Left ventricle myocardium inferior (tissue), 1 donor: ENCODE measurements at places on chromosomes 6 and 20. TPM values are rescaled to one million over a fixed set of nuclear protein-coding genes. Genes with fewer than 3 reads are reported as not detected.

SAMD3 gene
- total RNA-seq, result not detected

ARMH2 gene
- not detected for total RNA-seq

CCN6 gene
- not detected for total RNA-seq

SEL1L2 gene
- total RNA-seq, result 1.4 TPM

BICRAL gene
- 12.0 TPM for total RNA-seq

CEP57L1 gene
- total RNA-seq, result 6.2 TPM

HEY2 gene
- total RNA-seq, result 25.6 TPM

RAD21L1 gene
- total RNA-seq, result not detected

MRAP2 gene
- 0.16 TPM for total RNA-seq

SASH1 gene
- total RNA-seq, result 22.5 TPM

- no peak overlapping the region for H3K27ac ChIP-seq
- H3K4me1 ChIP-seq, result peaks cover 50% of the 10 kb centered on the region
- H3K36me3 ChIP-seq, result no peaks in the 10 kb centered on the region
- no peak for DNase-seq
Measured at GRCh38 chr6:35251949-35252348, 7.6 kb upstream of the ZNF76 start.

- H3K27ac ChIP-seq, result no peak overlapping the region
- no peak for DNase-seq
- peaks cover 100% of the 10 kb centered on the region for H3K27me3 ChIP-seq
- peaks cover 55% of the 10 kb centered on the region for H3K4me1 ChIP-seq
- H3K4me3 ChIP-seq, result peak overlapping the region; percentile 62
Measured at GRCh38 chr20:21101453-21101931, 4.7 kb downstream of the LINC00237 start.

DNA sequence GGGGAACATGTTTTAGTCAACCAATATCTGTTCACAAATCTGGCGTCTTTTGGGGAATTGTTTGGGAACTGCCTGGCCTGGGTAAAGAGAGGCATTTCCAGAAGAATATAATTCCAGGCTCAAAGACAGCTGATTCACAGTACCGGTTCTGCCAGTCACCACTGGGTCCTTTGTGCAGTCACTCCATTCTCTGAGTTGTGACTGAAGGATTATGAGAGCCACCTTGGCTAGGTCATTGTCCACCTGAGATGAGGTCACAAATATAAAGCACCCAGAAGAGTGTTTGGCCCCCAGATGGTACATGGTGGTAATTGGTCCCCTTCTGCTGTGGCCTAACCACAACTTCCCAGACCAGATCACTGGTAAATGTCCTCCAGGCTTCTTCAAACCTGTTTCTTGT is 121.0 kb upstream of the SPACA1 start:
- no peaks in the 10 kb centered on the region for H3K27me3 ChIP-seq
- no peak for DNase-seq
- H3K4me1 ChIP-seq, result peaks cover 3% of the 10 kb centered on the region
- no peak overlapping the region for H3K27ac ChIP-seq
- H3K4me3 ChIP-seq, result no peak overlapping the region

DNA sequence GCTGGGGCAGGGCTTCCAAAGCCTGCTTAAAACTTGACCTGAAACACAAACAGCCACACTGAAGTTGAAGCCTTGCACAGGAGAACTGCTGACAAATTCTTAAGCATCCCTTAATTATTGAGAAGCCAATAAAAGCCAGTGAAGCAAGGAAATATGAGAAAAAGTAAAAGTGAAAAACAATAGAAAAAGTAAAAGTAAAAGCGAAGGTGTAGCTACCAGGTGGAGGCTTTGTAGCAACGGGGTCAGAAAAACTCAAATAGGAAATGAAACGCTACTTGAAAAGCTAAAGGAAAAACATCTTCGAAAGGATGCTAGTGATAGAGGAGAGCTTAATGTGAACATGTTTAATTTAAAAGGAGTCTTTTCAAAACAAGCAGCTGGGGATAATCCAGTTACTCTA is 97.4 kb downstream of the IRF4 start:
- DNase-seq, result no peak
- H3K36me3 ChIP-seq, result peaks cover 85% of the 10 kb centered on the region
- no peak overlapping the region for H3K4me3 ChIP-seq
- no peak overlapping the region for H3K27ac ChIP-seq
- no peaks in the 10 kb centered on the region for H3K4me1 ChIP-seq
- no peaks in the 10 kb centered on the region for H3K27me3 ChIP-seq

GRCh38 chr20:5140195-5140594 is 13.4 kb downstream of the CDS2 start:
- H3K4me1 ChIP-seq, result peaks cover 95% of the 10 kb centered on the region
- H3K36me3 ChIP-seq, result peaks cover 3% of the 10 kb centered on the region
- H3K4me3 ChIP-seq, result no peak overlapping the region
- peak overlapping the region; percentile 51 for H3K27ac ChIP-seq
- no peaks in the 10 kb centered on the region for H3K27me3 ChIP-seq

DNA sequence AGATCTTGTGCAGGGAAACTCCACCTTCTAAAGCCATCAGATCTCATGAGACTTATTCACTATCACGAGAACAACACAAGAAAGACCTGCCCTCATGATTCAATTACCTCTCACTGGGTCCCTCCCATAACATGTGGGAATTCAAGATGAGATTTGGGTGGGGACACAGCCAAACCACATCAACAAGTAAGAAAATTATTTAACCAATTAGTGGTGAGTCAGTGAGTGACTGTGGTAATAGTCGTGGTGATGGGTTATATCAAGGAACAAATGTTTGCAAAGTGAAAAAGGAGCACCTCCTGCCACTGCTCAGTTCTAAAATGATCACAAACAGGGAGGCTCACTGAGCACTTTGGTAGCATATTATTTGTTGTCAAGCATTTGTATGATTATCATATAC is 20.6 kb downstream of the EPM2A start:
- H3K4me1 ChIP-seq, result no peaks in the 10 kb centered on the region
- no peak for DNase-seq
- peaks cover 8% of the 10 kb centered on the region for H3K36me3 ChIP-seq
- no peak overlapping the region for H3K4me3 ChIP-seq
- H3K27me3 ChIP-seq, result no peaks in the 10 kb centered on the region

DNA sequence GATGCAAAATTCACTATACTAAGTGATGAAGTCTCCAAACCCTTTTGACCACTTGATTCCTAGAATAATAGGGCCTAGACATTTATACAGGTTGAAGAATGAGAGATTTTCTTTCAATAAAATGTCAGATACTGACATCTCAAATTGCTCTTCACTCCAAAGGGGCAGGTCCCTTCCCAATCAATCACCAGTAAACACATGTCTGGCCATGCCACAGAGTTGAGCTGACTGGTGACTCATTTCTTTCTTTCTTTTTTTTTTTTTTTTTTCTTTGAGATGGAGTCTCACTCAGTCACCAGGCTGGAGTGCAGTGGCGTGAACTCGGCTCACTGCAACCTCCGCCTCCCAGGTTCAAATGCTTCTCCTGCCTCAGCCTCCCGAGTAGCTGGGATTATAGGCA is 388.6 kb upstream of the BTBD3 start:
- H3K4me3 ChIP-seq, result no peak overlapping the region
- no peaks in the 10 kb centered on the region for H3K36me3 ChIP-seq
- H3K4me1 ChIP-seq, result no peaks in the 10 kb centered on the region
- DNase-seq, result no peak
- no peak overlapping the region for H3K27ac ChIP-seq
- H3K27me3 ChIP-seq, result no peaks in the 10 kb centered on the region

GRCh38 chr20:46285072-46285471 is 23.2 kb downstream of the CDH22 start:
- no peaks in the 10 kb centered on the region for H3K36me3 ChIP-seq
- H3K27me3 ChIP-seq, result peaks cover 90% of the 10 kb centered on the region
- H3K27ac ChIP-seq, result no peak overlapping the region
- DNase-seq, result no peak
- no peak overlapping the region for H3K4me3 ChIP-seq

DNA sequence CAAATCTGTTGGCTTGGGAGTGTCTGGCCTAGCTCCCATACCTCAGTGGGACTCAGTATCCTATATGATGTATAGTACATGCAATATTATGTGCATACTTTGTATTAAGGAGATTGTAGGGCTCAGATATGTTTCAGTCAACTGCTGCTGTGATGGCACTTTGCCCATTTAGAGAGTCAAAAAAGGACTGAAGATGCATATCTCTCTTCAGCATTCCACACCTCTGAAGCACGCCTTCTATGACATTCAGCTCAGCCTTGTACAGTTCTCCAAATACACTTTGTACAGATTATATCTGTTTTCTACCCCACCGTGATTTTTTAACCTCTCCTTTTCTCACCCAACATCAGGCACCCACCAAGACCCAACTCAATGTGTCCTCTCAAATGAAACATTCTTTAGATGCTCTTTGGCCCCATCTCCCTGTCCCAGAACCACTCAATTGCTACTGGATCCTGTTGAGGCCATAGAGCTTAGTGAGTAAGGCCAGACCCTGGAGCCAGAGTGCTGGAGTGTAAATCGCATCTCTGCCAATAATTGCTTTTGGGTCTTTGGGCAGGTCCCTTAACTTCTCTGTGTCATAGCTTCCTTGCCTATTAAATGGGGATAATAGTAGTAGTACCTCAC is 15.6 kb downstream of the ENPP1 start:
- DNase-seq, result no peak
- no peak overlapping the region for H3K27ac ChIP-seq
- H3K4me3 ChIP-seq, result no peak overlapping the region
- no peaks in the 10 kb centered on the region for H3K36me3 ChIP-seq
- H3K27me3 ChIP-seq, result no peaks in the 10 kb centered on the region
- peaks cover 3% of the 10 kb centered on the region for H3K4me1 ChIP-seq

DNA sequence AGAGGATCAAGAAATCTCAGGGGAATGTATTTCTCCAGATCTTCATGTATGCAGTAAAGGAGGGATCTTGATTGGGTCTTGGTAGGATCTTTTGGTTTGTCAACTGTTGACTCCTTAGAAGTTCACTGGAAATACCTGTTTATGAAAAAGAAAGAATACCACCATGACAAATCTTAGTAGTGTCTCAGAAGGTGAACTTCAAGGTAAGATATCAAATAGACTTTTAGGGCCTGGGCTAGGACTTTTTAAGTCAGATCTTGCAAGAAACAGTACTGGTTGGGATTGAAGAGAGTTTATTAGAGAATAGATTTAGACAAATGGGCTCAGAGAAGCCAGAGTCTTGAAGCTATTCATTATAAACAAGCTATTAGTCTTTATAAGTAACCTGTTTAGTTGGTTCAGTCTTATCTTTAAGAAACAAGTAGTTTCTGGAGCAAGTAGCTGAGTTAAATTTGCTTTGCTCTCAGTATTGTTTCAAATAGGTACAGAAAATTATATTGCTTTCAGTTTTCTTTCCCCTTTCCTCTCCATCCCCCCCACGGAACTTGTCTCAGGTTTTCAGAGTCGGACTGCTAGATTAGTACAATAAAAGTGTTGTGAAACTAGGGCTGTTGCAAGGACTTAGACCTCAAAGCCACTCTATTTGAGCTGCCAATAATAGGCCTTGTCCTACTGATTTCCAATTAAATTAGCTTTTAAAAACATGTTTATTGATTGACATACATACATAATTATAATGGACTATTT is 529.1 kb upstream of the CITED2 start:
- H3K4me1 ChIP-seq, result peaks cover 12% of the 10 kb centered on the region
- no peak for DNase-seq
- H3K4me3 ChIP-seq, result no peak overlapping the region
- H3K27me3 ChIP-seq, result no peaks in the 10 kb centered on the region
- H3K36me3 ChIP-seq, result no peaks in the 10 kb centered on the region

DNA sequence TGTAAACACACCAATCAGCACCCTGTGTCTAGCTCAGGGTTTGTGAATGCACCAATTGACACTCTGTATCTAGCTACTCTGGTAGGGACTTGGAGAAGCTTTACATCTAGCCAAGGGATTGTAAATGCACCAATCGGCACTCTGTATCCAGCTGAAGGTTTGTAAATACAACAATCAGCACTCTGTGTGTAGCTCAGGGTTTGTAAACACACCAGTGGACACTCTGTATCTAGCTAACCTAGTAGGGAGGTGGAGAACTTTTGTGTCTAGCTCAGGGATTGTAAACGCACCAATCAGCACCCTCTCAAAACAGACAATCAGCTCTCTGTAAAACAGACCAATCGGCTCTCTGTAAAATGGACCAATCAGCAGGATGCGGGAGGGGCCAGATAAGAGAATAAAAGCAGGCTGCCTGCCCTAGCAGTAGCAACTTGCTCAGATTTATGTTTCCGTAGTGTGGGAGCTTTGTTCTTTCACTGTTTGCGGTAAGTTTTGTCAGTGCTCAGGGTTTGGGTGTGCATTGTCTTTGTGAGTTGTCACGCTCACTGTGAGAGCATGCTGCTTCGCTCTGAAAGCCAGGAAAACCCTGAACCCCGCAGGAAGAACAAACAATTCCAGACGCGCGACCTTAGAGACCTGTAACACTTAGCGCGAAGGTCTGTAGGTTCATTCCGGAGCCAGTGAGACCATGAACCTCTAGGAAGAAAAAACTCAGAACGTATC is 37.0 kb downstream of the RIOK1 start:
- H3K4me1 ChIP-seq, result no peaks in the 10 kb centered on the region
- no peaks in the 10 kb centered on the region for H3K27me3 ChIP-seq
- DNase-seq, result no peak
- no peaks in the 10 kb centered on the region for H3K36me3 ChIP-seq

DNA sequence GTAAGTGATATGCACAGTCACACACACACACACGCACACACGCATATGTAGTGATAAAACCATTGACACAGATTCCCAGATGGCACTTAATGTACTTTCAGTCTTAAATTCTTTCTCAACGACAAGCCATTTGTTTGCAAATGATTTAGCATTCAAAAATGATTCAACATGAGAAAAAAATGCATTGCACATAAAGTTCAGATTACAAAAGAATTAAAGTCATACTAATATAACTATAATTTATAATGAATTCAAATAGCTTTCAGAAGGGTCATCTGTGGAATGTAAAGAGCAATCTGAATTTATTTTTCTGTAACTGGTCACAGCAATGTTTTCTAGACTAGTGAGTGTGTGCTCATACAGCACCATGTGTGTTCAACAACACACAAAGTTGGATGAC is 521.6 kb upstream of the ZNF337 start:
- H3K36me3 ChIP-seq, result no peaks in the 10 kb centered on the region
- no peak for DNase-seq
- H3K27ac ChIP-seq, result no peak overlapping the region
- no peaks in the 10 kb centered on the region for H3K4me1 ChIP-seq
- peaks cover 5% of the 10 kb centered on the region for H3K27me3 ChIP-seq

- no peak overlapping the region for H3K4me3 ChIP-seq
- no peaks in the 10 kb centered on the region for H3K27me3 ChIP-seq
- H3K4me1 ChIP-seq, result peaks cover 3% of the 10 kb centered on the region
- no peaks in the 10 kb centered on the region for H3K36me3 ChIP-seq
- no peak for DNase-seq
Measured at GRCh38 chr6:5532941-5533340, 271.6 kb downstream of the FARS2 start.

DNA sequence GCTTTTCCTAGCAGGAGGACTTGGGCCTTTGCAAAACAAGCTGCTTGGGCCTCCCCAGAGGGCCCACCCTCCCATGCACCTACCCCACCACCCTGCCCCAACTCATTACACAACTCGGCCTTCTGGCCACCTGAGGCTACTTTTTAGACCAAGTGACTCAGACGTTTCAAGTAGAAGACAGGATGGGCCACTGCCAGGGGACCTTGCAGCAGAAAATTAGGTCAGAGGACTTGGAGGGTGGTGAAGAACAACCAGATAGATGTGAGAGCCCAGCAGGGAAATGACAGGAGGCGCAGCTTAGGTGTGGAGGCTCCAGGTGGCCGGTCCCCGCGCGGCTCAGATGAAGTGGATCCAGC is 1.4 kb downstream of the PPP1R3D start:
- no peaks in the 10 kb centered on the region for H3K27me3 ChIP-seq
- H3K4me1 ChIP-seq, result peaks cover 77% of the 10 kb centered on the region
- DNase-seq, result no peak
- H3K36me3 ChIP-seq, result peaks cover 17% of the 10 kb centered on the region
- peak overlapping the region; percentile 100 for H3K27ac ChIP-seq

- no peak overlapping the region for H3K27ac ChIP-seq
- no peaks in the 10 kb centered on the region for H3K27me3 ChIP-seq
- DNase-seq, result no peak
- H3K36me3 ChIP-seq, result no peaks in the 10 kb centered on the region
Measured at GRCh38 chr6:11622156-11622555, 84.6 kb downstream of the TMEM170B start.
